ENCODE measurements at places on chromosomes 13 and 19. TPM values are rescaled to one million over a fixed set of nuclear protein-coding genes. Genes with fewer than 3 reads are reported as not detected.

Gene CDX2
- polyA plus RNA-seq = not detected

Gene SMAD9
- polyA plus RNA-seq = 8.5 TPM

Gene TNFAIP8L1
- polyA plus RNA-seq = 1.5 TPM

Gene TMEM190
- not detected for polyA plus RNA-seq

Gene HIF3A
- polyA plus RNA-seq = 0.09 TPM

Gene ATP8A2
- polyA plus RNA-seq = 25.3 TPM

All from Purkinje cell (primary cell).